ENCODE measurements at places on chromosomes 5 and 9.

DNA sequence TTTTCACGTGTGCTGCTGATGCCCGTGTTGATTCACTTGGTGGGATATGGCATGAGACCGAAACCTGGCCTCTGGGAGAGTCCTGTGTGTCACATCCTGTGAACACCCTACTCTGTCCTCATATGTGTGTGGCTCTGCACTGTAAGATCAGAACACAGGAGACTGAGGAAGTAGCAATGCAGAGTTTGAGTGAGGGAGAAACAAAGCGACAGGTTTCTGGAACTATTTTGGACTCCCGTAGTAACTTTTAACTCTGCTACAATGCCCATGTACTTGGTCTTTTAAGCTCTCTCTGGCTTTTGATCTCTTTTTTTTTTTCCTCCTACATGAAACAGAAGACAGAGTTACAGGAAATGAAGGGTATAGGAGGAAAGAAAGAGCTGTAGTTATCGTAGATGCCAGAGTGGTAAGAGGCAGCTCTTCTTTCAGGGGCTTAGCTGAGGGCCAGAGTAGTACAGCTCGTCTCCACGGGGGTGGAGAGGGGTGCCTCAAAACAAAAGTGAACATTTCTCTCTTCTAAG lies 26.6 kb downstream of the GRAMD2B start:
- DNase-seq: no peak

DNA sequence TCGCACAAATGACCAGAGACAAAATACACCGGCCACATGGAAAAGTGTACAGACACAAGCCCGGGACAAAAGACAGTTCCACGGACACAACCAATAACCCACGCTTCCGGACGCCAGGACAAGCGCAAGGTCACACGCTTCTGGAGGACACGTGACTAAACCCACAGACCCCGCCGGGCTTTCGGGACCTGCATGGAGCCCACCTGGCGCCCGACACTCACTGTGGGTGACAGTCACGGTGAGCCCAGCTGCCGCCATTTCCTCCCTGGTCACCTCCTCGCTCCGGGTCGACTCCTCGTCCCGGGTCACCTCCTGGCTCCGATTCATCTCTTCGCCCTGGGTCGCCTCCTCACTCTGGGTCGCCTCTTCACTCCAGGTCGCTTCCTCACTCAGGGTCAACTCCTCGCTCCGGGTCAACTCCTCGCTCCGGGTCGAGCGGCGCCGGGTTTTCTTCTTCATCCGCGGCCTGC lies 470 bp downstream of the BAG1 start:
- DNase-seq: peak; percentile 40

DNA sequence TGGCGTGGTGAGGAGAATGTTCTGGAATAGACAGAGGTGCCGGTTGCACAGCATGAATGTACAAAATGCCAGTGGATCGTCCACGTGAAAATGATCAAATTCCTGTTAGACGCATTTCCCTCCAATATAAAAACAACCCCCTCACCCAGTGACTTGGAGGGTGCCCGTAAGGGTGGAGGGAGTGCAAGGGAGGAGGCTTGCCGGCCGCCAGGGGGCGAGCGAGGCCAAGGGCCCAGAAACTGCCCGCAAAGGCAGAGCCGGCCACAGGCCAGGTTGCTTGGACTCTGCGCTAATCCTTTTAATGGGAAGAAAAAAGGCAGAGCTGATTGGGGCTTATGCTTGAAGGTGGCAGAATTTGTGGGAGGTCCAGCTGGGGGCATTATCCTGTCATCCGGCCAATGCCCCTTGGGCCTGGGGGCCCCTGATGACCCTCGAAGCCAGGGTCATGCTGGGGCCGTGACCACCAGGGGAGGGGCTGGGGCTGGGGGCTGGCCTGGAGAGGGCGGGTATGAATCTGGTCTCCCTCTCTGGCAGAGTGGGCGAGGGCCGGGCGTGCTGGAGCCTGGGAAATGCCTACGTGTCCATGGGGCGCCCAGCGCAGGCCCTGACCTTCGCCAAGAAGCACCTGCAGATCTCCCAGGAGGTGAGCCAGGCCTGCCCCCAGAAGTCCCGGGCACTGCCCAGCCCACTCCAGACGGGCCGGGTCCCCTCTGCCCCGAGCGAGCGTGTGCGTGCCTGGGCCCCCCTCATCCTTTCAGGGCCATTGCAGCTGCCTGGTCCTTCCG lies 12.0 kb downstream of the GPSM1 start:
- no peak for DNase-seq

- DNase-seq: no peak
Observed at GRCh38 chr5:59040024-59040803, 457.3 kb downstream of the RAB3C start.

DNA sequence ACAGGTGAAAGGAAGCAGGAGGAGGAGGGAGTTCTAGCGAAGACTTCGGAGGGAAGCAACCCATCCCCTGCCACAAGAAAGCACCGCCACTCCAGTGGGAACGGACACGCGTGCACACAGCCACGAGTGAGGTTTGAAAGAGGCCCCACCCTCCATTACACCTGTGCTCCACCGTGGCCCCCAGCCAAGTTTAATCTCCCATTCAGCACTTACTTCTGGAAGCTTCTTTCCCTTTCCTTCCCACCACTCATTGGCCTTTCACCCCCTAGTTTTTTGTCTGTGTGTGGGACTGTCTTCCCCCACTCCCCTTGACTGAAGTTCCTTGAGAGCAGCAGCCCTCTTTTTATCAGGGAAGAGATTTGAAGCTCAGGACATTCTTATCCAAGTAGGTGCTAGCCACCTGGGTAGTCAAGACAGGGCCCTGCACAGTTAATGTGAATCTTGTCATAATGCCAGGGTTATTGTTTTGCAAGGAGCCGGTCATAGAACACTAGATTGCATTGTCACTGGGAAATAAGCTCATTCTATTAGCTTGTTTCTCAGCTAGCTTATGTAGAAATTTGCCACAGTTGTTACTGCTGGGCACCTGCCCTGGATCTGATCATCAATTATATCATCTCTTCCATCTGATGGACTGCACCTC lies 256.0 kb downstream of the DOCK8 start:
- DNase-seq: no peak
